Activated naive CD8-positive, alpha-beta T cell treated with anti-CD3 and anti-CD28 coated beads for 36 hours (primary cell): ENCODE measurements at places on chromosomes 5 and 9. TPM values are rescaled to one million over a fixed set of nuclear protein-coding genes. Genes with fewer than 3 reads are reported as not detected.

The CENPH gene
- 84.9 TPM for total RNA-seq

The PCA3 gene
- not detected for total RNA-seq

The SLC4A9 gene
- not detected for total RNA-seq

The RRAGA gene
- total RNA-seq, result 54.2 TPM

The ZNF474 gene
- total RNA-seq, result 0.28 TPM

The NTNG2 gene
- total RNA-seq, result 1.6 TPM

The CBY3 gene
- 0.68 TPM for total RNA-seq

The RLN1 gene
- total RNA-seq, result 1.1 TPM

The IFNA8 gene
- total RNA-seq, result not detected
